Heart right ventricle (tissue), 16 donors: ENCODE measurements at places on chromosomes 11 and 22.
A peak's percentile ranks its signal among the peaks of the same experiment; 100 is the strongest.

DNA sequence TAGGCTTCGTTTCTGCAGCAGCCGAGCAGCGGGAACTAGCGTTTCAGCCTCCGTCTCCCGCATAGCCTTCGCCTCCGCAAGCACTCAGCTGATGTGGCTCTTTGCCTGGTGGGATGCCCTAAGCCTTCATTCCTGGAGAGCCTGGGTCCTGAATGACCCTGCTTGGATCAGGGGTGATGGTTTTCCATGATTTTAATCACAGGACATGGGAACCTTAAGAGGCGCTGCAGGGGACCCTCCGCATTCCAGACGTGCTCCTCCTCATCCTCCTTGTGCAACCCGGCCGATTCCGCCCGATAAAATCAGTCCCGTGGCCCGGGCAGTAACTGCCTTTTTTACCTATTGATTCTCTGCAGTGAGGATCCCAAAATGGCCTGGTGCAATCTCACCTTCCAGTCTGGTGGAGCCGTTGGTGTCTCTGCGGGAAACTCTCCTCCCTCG is 8.2 kb downstream of the C11orf21 start:
- no peak for DNase-seq

DNA sequence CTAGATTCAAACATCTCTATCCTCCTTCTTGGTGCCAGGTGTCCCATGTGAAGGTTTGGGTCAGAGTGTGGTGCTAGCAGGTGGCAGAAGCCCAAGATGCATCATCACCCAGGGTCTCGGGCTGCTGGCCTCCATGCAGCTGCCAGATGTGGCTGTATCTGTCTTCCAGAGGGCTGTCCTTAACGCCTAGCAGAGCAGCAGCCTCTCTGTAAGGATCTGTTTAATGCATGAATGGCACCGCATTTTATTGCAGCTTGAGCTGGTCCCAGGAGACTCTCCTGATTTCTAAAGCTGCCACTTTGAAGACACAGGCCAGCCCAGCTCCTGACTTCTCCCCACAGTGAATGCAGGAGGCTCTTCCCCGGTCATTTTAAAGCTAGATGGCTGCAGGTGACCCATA is 26.3 kb downstream of the SLC1A2 start:
- DNase-seq, result no peak

DNA sequence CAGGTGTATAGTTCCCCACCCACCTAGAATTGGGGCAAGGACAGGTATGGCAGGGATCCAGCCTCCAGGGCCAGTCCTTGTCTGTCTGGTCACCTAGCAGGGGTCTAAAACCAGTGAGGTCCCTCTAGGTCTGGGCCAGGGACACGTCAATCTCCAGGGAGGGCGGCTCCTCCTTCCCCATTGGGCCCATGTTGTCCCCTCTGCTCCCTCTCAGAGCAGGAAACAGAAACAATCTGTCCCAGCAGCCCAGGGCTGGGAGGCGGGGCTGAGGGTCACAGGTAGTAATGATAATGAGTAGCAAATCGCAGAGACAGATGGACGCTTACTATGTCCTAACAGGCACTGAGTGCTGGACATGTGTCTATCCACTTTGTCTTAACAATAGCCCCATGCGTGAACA is 22.8 kb upstream of the SYT7 start:
- no peak for DNase-seq

GRCh38 chr11:32891657-32892354 is 805 bp upstream of the QSER1 start:
- DNase-seq, result no peak

- DNase-seq, result no peak
Observed at GRCh38 chr11:22491555-22492225, 133.9 kb downstream of the FANCF start.

DNA sequence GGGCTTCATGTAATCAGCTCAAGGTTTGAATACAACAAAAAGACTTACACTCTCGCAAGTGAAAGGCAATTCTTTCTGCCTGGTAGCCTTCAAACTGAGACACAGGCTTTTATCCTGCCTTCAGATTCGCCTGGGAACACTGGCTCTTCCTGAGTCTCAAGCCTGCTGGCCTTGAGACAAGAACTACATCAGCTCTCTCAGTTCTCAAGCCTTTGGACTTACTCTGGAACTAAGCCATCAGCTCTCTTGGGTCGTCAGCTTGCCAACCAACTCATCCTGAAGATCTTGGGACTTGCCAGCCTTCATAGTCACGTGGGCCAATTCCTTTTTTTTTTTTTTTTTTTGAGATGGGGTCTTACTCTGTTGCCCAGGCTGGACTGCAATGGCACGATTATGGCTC is 35.7 kb upstream of the LRRC10B start:
- DNase-seq, result no peak

GRCh38 chr11:64316672-64317324 is 561 bp downstream of the TRMT112 start:
- no peak for DNase-seq

- DNase-seq, result no peak
Observed at GRCh38 chr11:79201677-79202347, 239.0 kb downstream of the TENM4 start.

GRCh38 chr11:43790444-43790794 is 90.2 kb upstream of the ALKBH3 start:
- DNase-seq, result no peak

- DNase-seq, result no peak
Observed at GRCh38 chr11:45091563-45092403, 54.7 kb upstream of the PRDM11 start.

- peak; percentile 81 for DNase-seq
Observed at GRCh38 chr11:126317756-126318573, 14.1 kb downstream of the DCPS start.

GRCh38 chr11:47857892-47858543 is 9.9 kb upstream of the NUP160 start:
- no peak for DNase-seq

- DNase-seq, result no peak
Observed at GRCh38 chr22:45112136-45112879, 51.4 kb upstream of the NUP50 start.
